ENCODE measurements at places on chromosomes 13 and 19.

DNA sequence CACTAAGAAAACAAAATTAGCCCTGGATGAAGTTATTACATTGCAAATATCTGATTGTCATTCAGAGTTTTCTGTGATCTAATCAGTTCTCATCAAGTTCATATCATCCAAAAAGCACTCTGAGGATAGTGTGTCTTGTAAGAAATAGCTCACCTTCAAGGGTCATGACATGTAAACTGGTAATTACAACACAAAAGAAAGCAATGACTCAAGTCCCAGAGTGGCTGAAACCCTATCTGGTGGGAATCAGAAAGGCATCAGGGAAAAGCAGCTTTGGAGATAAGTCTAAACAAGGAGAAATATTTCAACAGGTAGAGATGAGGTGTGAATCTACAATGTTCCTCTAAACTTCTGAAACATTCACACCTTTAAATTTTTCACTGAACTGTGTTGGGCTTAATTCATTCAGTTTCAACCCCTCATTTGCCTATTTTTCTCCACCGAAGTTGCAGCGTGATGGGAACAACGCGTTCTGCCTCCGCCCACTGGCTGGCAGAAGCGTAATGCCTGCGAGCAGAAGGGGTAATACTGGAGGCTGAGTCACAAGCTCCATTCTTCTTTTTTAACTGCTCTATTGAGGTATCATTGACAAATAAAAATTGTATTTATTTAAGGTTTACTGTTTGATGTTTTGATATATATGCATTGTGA, 155.2 kb upstream of the IPO5 start:
- DNase-seq, result no peak

- no peak for DNase-seq
Measured at GRCh38 chr13:100646030-100646673, 28.4 kb downstream of the TMTC4 start.

GRCh38 chr13:110653851-110654250, 38.5 kb downstream of the NAXD start:
- no peak for DNase-seq

DNA sequence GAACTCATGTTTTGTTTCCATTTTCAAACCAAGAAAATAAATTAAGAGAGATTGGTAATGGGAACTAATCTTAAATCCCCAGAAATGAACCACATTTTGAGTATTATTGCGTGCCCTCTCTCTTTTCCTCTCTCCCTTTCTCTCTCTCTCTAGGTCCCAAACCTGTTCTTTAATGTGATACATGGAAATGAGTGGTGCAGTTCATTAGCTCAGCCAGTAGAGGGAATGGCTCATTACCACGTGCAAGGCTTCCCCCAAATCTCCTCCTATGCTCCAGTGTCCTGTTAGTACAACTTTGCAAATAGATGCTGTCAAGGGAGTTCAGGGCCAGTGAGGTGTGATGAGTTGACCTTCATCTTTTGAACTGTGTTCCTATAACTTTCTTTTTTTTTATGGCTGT, 178.4 kb downstream of the FGF9 start:
- DNase-seq, result no peak

DNA sequence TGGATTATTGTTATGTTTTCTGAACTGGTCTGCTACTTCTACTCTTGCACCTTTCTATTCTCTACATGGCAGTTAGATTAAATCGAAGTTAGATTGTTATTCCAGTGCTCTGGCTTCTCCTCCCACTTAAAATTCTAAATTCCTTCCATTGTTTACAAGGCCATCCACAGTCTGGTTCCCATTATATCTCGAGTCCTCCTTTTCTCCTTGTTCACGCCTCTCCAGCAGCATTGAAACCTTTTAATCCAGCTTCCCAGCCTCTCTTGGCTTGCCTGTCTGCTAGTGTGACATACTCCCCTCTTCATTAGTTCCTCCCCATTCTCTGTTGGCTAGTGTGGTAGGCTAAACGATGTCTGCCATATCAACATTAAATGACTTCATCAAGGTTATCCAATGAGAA, 54.5 kb downstream of the DNAJC15 start:
- no peak for DNase-seq

DNA sequence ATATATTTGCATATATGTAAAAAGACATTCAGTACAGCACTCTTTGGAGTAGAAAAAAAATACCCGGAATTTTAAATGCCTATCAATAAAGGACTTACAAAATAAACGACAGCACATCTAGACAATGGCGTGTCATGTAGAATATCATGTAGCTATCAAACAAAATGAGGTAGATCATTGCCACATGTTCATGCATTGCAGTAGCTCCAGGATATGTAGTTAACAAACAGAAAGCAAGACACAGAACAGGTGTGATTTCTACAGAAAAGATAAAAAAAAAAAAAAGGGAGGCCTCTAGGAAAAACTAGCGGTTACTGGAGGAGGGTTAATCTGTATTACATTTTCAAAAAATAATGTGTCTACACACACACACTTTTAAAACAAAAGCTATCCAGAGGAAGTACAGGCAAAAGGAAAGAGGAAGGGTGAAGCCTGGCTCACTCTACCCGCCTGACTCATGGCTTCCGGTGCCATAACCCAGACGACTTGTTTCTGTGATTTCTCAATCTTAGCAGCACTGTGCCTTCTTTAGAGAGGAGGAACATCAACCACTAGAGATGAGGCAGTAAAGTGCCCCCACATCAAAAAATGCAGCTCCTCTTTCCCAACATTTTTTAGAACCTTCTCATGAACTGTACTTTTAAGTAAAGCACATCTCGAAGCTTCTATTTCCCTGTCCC, 6.9 kb downstream of the KCTD12 start:
- no peak for DNase-seq

DNA sequence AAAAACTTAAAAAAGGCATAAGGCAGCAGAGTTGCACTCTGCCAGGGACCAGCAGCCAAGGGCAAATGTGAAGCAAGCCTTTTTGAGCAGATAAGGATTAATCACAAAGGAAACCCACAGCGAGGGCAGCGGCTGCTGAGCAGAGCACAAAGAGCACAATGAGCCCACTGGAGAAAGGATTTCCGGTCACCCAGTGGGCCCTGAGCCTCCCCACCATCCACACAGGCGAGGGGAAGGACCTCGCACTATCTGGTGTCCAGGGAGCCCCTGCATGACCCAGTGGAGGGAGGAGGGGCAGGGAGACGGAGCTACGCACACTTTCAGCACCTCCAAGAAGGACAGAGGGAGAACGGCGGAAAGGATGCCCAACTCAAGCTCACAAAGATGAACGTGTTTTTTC, 40.0 kb downstream of the COL4A1 start:
- no peak for DNase-seq

DNA sequence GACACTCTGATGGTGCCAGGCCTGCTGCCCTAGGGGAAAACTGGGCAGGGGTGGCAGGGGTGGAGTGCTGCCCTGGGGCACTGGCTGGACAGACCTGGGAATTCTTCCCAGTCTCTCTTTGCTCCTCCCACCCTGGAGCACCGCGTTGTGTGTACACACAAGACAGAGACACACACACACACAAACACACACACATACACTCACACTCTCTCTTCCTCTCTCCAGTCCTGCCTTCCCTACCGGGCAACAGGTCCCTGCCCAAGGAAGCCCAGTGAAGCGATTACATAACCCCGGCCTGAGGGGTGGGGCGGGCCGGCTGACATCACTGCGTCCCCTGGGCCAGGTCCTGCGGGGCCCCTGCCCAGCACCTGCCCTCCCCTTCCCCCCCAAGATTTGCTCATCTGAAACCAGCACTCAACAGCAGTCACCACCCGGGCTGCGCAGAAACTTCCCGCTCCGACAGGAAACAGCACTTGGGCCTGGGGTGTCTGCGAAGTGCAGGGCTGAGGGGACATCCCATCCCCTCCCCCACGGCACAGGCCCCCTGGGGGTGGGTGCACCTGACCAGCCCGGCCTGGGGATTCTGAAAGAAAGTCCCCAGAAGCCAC, 1.2 kb downstream of the MKNK2 start:
- DNase-seq, result no peak

GRCh38 chr19:4051175-4052101, 15.3 kb downstream of the ZBTB7A start:
- DNase-seq, result peak; percentile 44

DNA sequence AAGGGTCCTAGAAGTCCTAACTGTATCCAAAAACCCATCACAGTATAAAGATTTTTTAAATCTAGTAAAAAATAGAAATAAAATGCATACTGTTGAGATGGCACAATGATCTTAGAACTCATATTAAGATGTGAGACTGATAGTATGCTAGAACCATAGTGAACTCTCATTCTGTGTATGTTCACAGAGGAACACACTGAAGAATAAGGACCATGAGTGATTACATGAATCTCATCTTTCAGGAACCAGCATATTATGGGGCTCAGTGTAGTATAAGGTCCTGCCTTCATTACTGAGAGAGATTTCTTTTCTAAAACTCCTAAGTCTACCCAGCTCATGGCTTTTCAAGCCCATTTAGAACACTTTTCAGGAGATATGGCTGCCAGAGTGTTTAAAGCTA, 59.8 kb upstream of the RFC3 start:
- DNase-seq, result no peak

DNA sequence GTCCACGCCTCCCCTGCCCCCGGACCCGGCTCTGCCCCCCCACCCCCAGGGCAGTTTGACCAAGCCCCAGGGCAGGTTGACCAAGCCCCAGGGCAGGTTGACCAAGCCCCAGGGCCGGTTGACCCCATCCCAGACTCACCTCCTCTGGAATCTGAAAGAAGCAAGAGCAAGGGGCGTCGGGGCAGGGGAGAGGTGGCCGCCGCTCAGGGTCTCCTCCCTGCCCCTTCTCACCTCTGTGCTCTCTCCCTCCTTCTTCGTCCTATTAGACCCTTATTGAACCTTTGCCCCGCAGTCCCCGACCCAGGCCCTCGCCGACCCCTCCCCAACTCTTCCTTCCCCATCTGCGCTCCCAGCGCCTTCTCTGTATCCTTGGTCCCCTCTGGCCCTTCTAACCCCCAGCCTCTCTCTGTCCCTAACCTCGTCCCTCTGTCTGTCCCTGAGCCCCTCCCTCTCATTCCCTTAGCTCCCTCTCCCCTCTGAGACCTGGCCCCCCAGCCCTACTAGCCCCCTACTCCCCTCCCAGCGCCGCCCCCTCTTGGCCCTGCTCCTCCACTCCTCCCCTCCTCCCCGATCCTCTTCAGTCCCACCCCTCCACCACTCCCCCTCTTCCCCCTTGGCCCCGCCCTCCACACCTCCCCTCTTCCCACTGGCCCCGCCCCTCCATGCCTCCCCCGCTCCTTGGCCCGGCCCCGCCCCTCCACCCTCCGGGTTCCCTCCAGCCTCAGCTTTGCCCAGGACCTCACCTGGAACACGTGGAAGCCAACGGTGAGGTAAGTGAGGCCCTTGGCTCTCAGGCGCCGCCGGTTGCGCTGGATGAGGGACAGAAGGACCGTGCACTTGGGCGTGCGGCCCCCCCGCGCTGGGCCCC, 7.6 kb downstream of the CAPN12 start:
- no peak for DNase-seq

DNA sequence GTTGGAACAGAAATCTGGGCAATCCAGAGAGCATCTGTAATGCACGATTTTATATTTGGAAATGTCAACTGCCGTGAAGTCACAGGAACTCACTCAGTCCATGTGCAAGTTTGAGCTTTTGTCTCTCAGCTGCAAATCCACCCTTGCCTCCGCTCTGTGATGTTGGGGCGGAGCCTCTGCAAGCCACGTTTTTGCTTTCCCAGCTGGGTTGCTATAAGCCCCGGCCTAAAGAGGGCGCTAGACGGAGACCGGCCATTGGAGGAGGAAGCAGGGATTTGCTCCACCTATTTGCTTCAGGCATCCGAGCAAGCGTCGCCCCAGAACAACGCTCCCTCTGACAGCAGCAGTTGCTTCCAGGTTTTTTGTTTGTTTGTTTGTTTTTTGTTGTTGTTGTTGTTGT, 56.2 kb downstream of the TRPM4 start:
- DNase-seq, result no peak

DNA sequence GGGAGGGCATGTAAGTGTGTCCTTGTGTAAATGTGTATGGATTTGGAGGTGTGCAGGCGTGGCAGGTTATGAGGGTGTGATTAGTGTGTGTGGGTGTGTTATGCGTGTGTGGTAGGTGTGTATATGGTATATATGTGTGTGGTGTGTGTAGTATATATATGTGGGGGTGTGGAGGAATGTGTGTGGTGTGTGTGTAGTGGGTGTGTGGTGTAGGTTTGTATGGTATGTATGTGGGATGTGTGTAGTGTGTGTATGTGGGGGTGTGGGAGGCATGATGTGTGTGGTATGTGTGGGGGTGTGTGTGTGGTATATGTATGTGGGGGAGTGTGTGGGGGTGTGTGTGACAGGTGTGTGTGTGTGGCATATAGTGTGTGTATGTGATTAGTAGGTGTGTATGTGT, 104.2 kb downstream of the SLC7A1 start:
- DNase-seq, result no peak

DNA sequence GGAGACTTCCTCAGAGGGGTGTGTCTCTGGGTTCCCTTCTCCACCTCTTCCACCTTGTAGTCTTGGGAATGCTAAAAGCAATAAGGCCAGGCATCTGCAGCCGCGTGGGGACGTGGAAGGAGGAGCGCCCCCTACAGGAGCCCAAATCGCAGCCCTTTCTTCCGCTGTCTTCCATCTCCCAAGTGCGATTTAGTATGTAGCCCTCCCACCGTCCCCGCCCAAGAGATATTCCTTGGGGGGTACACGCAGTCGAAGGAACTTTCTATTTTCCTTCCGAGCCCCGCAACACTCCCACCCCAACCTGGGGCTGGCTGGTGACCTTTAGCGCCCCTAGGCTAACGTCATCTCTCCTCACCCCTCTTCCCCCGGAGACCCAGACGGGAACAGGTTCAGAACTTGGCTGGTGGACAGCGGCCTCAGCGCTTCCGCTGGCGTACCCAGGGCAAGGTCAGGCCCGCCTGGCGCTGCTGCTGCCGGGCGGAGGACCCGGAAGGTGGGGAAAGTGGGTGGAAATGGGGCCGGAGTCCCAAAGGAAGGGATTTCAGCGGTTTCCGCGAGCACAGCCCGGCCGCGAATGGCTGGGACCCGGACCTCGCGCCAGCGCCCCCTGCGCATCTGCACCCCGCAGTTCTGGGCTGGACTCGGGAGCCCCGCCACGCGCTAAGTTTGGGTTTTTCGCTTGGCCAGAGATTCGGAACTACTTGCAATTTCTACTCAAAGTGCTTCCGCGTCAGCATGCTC, 2.1 kb upstream of the PCDH8 start:
- no peak for DNase-seq

DNA sequence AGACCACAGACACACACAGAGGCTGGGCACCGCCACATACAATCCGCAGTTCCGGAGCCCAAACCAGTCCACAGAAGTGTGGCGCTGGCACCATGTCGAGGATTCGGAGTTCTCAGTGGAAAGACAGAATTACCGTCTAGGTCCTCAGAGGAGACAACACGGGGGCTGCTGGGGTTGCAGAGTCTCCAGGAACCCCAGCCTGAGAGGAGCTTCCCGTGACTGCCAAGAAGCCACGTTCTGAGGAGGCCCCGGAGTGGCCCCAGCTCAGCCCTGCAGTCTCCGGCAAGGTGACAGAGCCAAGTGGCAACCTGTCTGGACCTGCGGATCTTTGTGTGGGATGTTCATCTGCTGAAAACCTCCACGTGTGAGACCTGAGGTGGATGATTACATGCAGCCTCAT, 7.3 kb upstream of the ADPRHL1 start:
- no peak for DNase-seq

GRCh38 chr13:97506511-97506910, 72.5 kb downstream of the RAP2A start:
- no peak for DNase-seq

GRCh38 chr19:41569481-41570150, 6.3 kb upstream of the CEACAM21 start:
- DNase-seq, result no peak
